ENCODE measurements at places on chromosomes 6 and 20. TPM values are rescaled to one million over a fixed set of nuclear protein-coding genes. Genes with fewer than 3 reads are reported as not detected.
A peak's percentile ranks its signal among the peaks of the same experiment; 100 is the strongest.

The CDH4 gene
- 0.20 TPM for polyA plus RNA-seq

The CCM2L gene
- 21.3 TPM for polyA plus RNA-seq

DNA sequence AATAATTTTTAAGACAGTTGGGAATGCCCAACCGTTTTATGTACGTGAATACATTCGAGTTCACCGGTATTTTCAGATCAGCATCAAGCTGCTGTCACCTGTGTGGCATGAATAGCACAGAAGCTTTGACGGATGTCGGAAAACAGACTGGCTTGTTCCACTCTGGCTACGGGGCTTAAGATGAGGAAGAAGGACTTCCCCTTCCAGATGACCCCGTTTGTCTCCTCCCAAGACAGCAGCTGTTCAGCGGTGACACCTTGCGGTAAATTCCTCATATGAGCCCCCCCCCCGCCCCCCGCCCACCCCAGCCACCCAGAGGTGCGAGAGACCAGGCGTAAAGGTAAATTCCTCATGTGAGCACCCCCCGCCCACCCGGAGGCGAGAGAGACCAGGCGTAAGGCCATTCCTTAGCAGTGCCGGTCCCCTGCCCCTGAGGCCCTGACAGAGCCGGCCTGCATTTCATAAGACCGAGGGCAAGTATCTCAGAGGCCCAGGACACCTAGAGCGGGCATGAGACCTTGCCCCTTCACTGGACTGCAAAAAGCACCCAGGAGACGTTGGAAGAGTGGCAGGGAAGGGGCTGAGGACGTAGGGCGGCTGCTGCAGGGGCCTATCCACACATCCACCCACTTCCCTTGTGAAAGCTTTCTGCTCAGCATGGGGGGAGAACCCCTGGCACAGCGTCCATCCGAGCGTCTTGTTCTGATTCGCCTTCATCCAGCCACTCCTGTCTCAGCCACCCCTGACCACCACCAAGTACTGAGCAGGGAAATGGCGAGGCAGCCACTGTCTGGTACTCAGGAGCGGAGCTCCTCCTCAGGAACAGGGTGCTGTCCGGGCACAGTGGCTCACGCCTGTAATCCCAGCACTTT, 7.3 kb upstream of the PCMTD2 start:
- H3K4me3 ChIP-seq: no peak overlapping the region
- H3K27ac ChIP-seq: no peak overlapping the region
- peak; percentile 8 for DNase-seq
- no peaks in the 10 kb centered on the region for H3K4me1 ChIP-seq

DNA sequence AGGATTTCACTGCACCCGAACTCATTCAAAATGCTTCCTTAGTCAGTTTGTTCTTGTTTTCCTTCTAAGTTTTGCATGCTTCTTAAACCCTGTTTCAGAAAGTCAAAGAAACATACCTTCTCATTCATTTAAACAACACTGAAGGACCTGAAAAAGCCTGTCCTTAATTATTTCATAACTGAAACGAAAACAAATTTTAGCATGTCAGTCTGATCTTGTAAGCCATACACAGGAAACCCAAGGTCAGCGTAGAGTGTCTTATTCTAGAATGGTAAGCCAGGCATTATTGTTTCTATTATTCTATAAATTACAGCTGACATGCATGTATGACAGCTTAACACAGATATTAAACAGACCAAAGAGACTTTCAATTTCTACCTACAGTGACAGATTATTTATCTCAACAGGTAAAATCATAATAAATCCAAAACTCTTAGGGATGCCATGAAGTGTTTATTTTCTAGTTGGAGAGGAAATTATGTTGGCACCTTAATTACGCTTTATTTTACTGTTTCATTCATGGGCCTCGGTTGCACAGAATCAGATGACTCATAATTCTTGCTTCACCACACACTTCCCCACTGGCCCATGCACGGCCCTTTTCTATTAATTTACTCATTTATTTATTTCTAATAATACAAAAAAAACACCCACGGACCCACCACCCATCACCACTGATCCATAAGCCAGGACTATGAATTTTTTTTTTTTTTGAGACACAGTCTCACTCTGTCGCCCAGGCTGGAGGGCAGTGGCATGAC, 39.3 kb upstream of the DUSP22 start:
- H3K27me3 ChIP-seq: peaks cover 6% of the 10 kb centered on the region
- H3K27ac ChIP-seq: no peak overlapping the region
- H3K36me3 ChIP-seq: no peaks in the 10 kb centered on the region
- no peak overlapping the region for H3K4me3 ChIP-seq

DNA sequence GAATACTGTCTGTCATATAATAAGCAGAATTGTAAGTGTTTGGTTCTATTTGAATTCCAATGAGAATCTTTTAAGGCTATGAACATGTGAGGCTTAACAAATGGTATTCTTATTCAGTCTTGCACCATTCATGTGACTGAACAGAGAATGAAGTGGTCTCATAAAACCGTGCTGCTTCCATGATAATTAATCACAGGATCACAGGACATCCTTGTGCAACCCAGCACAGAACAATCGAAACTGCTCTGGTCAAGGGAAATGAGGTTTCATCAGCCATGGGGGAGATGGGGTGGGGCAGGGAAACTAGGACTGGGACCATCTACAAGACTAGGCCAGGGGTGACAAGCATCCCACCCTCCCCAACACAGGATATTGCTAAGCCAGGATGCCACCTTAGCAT, 6.0 kb downstream of the PPIL6 start:
- H3K4me3 ChIP-seq: no peak overlapping the region
- H3K36me3 ChIP-seq: no peaks in the 10 kb centered on the region

DNA sequence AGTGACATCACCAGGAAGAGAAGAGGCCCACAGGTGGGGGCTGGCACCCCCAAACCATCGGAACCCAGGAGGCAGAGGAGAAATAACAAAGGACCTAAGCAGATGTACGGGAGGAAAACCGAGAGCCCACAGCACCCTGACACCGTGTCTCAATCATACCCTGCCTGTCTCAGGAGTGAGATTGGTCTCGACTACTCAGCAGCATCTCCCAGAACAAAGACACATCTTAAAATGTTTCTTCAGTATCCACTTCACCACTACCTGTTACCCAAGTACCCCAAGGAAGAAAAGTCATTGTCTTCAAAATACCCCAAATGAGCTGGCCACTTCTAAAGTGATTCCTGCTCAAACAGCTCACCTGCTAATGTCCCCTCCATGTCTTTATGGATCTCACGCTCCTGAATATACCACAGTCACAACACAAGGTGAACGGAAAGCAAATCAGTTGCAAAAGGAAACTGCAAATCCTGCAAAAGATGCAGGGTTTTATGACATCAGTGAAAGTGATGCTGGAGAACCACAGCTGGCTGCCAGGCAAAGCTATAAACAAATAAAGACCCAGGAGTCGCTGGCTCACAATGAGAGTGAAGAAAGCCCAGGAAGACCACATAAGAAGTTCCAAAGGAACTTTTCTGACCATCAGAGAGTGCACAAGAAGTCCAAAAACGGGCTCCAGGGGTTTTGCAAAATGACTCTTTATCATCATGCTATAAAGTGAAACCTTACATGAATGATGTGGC, 44.1 kb downstream of the PREX1 start:
- no peak overlapping the region for H3K4me3 ChIP-seq
- H3K36me3 ChIP-seq: no peaks in the 10 kb centered on the region
- DNase-seq: no peak
- peaks cover 19% of the 10 kb centered on the region for H3K4me1 ChIP-seq
- H3K27ac ChIP-seq: no peak overlapping the region
- no peaks in the 10 kb centered on the region for H3K27me3 ChIP-seq

DNA sequence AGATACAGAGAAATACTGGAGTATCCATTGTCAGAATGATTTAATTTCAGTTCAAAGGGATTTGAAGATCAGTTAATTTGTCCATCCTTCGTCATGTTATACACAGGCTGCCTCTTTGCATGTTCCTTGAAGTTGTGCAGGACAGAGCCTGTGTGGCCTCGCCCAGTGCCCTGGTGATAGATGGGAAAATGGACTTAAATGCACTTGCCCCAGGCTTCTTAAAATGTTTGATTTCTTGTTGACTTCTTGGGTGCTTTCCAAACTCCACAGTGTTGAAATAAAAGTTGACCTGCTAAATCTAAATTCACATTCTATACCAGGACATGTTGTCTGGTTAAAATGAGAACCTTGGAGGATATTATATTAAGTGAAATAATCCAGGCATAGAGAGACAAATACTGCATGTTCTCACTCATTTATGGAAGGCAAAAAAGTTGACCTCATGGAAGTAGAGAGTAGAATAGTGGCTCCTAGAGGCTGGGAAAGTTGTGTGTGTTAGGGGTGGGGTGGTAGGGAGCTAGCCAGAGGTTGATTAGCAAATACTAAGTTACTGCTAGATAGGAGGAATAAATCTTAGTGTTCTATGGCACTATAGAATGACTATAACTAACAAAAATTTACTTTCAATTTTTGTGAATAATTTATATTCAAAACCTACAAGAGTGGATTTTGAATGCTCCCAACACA, 25.3 kb downstream of the MARCKS start:
- H3K4me3 ChIP-seq: no peak overlapping the region
- H3K27ac ChIP-seq: no peak overlapping the region
- H3K27me3 ChIP-seq: no peaks in the 10 kb centered on the region
- no peak for DNase-seq

All from adrenal gland (tissue), 19 donors.